Peyer's patch (tissue), 4 donors: ENCODE measurements at places on chromosomes 2 and 18. TPM values are rescaled to one million over a fixed set of nuclear protein-coding genes. Genes with fewer than 3 reads are reported as not detected.

DNA sequence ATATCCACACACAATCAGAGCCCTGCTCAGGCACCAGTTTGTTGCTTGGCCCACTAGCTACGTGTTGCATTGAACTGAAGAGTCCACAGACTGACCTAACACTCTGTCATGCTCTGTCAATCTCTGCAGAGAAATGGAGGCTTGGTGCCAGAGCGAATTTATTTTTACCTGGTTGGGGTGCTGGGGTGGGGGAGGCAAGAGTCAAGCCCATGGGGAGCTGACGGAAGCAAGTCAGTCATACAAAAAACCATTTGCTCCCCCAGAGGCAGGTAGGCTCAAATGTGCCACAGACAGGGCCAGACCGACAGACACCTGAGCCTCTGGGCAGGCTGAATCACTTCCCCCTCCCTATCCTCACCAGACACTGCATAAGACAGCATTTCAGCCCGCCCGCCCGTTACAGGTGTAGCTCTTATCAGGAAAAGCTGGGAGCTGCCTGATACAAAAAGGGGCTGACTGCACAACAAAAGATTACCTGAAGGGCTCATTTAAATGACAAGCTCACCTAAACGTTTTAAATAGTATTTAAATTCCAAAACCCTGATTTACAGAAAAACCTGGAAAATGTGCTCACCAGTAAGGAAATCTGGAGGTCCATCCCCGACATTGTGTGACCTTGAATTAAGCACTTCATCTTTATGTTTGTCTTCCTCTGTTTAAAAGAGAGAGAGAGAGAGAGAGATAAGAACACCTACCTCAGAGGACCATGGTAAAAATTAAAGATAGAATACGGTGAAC lies 2.1 kb upstream of the PCBP1 start:
- peak overlapping the region; percentile 76 for H3K4me3 ChIP-seq
- H3K36me3 ChIP-seq: peaks cover 21% of the 10 kb centered on the region
- peak; percentile 79 for DNase-seq
- no peaks in the 10 kb centered on the region for H3K27me3 ChIP-seq
- peak overlapping the region; percentile 99 for H3K27ac ChIP-seq

The AQP4 gene
- not detected for total RNA-seq

The SLC4A5 gene
- 2.6 TPM for total RNA-seq

DNA sequence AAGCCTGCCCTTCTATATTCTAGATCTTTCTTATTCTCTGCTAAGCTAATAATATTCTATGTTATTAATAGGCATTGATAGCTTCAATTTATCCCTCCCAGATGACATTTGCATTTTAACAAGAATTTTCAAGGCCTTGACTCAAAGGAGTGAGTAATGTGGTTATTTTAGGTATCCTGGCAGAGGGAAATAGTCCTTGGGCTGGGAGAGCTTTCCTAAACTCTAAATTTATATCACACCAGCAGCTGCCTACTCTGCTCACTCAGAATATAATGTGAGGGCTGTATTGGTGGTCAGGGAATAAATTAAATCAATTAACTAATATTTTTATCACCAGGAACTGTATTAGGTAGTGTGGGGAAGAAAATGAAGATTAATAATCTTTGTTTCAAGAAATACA lies 74.8 kb upstream of the ADAM23 start:
- no peaks in the 10 kb centered on the region for H3K27me3 ChIP-seq
- no peaks in the 10 kb centered on the region for H3K4me1 ChIP-seq
- no peak overlapping the region for H3K27ac ChIP-seq
- no peak overlapping the region for H3K4me3 ChIP-seq
- no peaks in the 10 kb centered on the region for H3K36me3 ChIP-seq

The MOGAT1 gene
- total RNA-seq: not detected

The FRZB gene
- 4.6 TPM for total RNA-seq

The SERPINB7 gene
- total RNA-seq: not detected

The ABCG5 gene
- 3.5 TPM for total RNA-seq

DNA sequence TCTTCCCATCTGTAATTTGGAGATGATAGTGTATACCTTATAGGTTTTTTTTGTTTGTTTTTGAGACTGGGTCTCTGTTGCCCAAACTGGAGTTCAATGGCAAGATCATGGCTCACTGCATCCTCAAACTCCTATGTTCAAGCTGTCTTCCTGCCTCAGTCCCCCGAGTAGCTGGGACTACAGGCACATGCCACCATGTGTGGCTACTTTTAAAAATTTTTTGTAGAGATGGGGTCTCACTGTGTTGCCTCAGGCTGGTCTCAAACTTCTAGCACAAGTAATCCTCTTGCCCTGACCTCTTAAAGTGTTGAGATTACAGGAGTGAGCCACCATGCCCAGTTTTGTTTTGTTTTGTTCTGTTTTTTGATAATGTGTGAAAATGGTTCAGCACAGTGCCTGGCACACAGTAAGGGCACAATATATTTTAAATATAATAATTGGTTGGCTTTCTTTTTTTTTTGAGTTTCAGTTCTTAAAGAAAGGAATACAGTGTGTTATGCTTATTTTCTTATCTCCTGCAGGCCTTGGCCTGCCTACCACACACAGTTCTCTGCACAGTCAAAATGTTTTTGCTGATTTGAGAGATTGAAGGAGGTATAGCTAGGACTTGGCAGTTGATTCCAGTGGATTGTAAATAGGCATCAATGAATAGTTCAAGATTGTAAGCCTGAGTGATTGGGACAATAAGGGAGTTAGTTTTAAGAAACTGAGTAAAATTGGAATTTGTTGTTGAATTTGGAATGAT lies 6.1 kb downstream of the ACTR3 start:
- no peak for DNase-seq
- no peaks in the 10 kb centered on the region for H3K27me3 ChIP-seq
- no peaks in the 10 kb centered on the region for H3K36me3 ChIP-seq

The PDCD1 gene
- total RNA-seq: 2.7 TPM

DNA sequence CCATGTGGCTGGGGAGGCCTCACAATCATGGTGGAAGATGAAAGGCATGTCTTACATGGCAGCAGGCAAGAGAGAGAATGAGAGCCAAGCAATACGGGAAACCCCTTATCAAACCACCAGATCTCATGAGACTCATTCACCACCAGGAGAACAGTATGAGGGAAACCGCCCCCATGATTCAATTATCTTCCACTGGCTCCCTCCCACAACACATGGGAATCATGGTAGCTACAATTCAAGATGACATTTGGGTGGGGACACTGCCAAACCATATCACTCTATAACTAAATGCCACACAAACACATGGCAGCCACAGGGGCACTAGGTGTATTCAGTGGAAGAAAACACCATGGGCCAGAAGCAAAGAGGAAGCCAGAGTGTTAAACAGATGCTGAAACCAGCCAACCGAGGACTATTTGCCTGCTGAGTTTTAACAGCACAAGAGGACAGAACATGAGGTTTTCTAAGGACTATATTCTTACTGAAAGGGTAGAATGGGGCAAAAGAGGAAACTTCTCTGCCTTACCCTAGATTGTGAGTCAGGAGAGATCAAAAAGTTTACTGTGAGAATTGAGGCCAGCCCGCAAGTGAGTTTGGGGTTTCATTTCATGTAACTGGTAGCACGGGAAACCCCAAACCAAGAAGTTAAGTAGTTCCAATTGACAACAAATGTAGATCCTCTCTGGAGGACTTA lies 49.2 kb downstream of the SIGLEC15 start:
- no peaks in the 10 kb centered on the region for H3K27me3 ChIP-seq
- no peaks in the 10 kb centered on the region for H3K36me3 ChIP-seq
- no peaks in the 10 kb centered on the region for H3K4me1 ChIP-seq
- DNase-seq: no peak

The HOXD3 gene
- total RNA-seq: 8.7 TPM

GRCh38 chr2:174788291-174788929 lies 24.1 kb upstream of the CHRNA1 start:
- no peak overlapping the region for H3K27ac ChIP-seq
- H3K36me3 ChIP-seq: no peaks in the 10 kb centered on the region
- no peaks in the 10 kb centered on the region for H3K27me3 ChIP-seq
- no peak for DNase-seq
- no peak overlapping the region for H3K4me3 ChIP-seq

The NXPH2 gene
- total RNA-seq: not detected

The EMILIN2 gene
- 54.5 TPM for total RNA-seq

DNA sequence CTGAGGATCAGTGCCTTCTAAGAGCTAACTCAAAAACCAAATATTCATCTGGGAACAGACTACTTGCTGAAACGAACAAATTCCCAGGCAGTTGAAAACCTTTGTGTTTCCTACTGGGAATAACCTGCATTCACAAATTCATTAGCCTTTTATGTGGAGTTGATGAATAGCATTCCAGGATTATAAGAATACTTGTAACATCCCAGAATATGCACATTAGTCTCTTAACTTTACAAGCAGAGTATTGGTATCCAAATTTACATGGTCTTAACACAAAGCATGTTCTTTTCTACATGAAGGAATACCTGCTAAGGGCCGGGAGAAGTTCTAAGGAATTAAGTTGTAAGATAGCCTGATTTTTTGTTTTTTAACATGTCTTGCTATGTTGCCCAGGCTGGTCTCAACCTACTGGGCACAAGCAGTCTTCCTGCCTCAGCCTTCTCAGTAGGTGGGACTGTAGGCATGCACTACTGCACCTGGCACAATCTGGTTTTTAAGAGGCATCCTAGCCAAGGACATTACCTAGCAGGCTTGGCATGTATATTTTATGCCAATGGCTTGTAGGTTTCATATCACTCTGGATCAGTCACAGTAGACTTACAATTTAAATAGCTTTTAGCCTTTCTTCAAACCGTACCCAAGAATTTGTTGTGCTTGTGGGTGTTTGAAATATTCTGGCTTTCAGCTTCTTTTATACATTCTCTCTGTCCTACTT lies 50.7 kb downstream of the MGAT5 start:
- H3K27me3 ChIP-seq: no peaks in the 10 kb centered on the region
- DNase-seq: no peak
- H3K36me3 ChIP-seq: no peaks in the 10 kb centered on the region

DNA sequence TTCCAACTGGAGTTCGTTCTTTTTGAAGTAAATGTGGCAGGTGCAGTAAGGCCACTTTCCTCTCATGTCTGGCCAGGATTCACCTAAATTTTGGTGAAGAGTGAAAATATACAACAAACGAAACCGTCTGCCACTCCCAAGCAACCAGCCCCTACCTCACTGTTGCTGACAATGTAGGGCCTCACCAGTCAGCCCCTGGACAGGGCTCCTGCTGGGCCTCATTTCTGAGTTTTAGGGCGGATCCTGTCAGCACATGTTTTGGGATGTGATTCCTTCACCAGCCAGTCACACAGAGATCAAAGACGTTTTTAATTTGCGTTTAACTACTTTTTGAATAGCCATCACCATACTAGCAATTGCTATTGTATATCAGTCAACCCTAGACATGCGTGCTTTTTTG lies 185.0 kb downstream of the WDR7 start:
- H3K36me3 ChIP-seq: no peaks in the 10 kb centered on the region
- H3K4me3 ChIP-seq: no peak overlapping the region
- no peaks in the 10 kb centered on the region for H3K4me1 ChIP-seq
- H3K27ac ChIP-seq: no peak overlapping the region
- no peaks in the 10 kb centered on the region for H3K27me3 ChIP-seq
- no peak for DNase-seq

DNA sequence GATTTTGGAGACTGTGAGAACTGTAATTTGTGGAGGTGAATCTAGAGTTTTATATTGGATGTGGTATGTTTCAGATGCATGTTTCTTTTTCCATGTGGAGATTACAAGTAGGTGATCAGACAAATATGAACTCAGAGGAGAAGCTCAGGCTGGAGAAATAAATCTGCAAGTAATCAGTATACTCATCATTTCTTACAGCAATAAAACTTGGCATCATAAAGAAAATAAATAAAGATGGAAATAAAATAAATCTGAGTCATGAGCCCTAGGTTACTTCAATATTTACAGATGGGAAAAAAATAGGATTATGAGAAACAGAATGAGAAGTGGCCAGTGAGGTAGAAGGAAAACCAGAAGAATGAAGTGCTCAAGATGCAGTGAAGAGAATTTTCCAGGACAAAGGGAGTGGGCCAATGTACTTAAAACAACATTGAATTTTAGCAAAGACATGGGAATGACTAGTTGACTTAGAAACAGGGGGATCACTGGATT lies 453.8 kb downstream of the DSC3 start:
- no peaks in the 10 kb centered on the region for H3K4me1 ChIP-seq
- no peak overlapping the region for H3K27ac ChIP-seq
- no peak overlapping the region for H3K4me3 ChIP-seq

- H3K27me3 ChIP-seq: no peaks in the 10 kb centered on the region
- no peak overlapping the region for H3K27ac ChIP-seq
- H3K36me3 ChIP-seq: no peaks in the 10 kb centered on the region
- DNase-seq: no peak
- H3K4me1 ChIP-seq: no peaks in the 10 kb centered on the region
- H3K4me3 ChIP-seq: no peak overlapping the region
These were observed 4.8 kb upstream of the UGGT1 start for GRCh38 chr2:128086244-128086643.

- no peak overlapping the region for H3K4me3 ChIP-seq
- no peaks in the 10 kb centered on the region for H3K36me3 ChIP-seq
- no peak overlapping the region for H3K27ac ChIP-seq
- no peaks in the 10 kb centered on the region for H3K4me1 ChIP-seq
These were observed 16.6 kb downstream of the SNORC start for GRCh38 chr2:232886632-232887031.

DNA sequence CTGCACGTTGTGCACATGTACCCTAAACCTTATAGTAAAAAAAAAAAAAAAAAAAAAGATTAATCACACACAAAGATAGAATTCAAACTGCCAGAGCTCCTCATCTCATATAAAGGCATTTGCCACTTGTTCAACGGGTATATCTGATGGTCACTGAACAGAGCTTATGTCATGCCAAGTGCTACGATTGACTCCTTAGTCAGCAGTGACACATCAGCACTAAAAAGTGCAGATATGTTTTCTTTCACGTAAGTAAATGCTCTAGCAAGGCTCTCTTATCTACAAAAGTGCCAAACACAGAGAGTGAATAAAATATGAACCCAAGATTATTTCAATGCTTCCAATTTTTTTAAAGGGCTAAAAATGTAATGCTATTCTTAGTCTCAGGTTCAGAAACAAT lies 1.1 kb downstream of the LMAN1 start:
- no peak for DNase-seq
- no peaks in the 10 kb centered on the region for H3K4me1 ChIP-seq
- H3K36me3 ChIP-seq: peaks cover 26% of the 10 kb centered on the region
- no peaks in the 10 kb centered on the region for H3K27me3 ChIP-seq
- H3K4me3 ChIP-seq: peak overlapping the region; percentile 84

- H3K27me3 ChIP-seq: no peaks in the 10 kb centered on the region
- H3K4me1 ChIP-seq: no peaks in the 10 kb centered on the region
- H3K36me3 ChIP-seq: no peaks in the 10 kb centered on the region
- no peak overlapping the region for H3K27ac ChIP-seq
These were observed 413.6 kb upstream of the TCF4 start for GRCh38 chr18:56001576-56001975.

The UGT1A7 gene
- 8.3 TPM for total RNA-seq

The TRAF3IP1 gene
- total RNA-seq: 11.5 TPM
